Midbrain (tissue), 1 donor: ENCODE measurements at places on chromosomes 12 and 14.

- peak; percentile 44 for DNase-seq
These were observed at the start of gene SIX4 for GRCh38 chr14:60723907-60724618. SIX4 (minus strand) TSS chr14:60724351; CDS start chr14:60724074, 277 bp downstream.

GRCh38 chr14:23361320-23361719 lies 3.7 kb downstream of the EFS start:
- peak; percentile 28 for DNase-seq

GRCh38 chr14:23145794-23146350 lies 26.8 kb upstream of the CEBPE start:
- no peak for DNase-seq

GRCh38 chr14:82642425-82642824 lies 1108.8 kb upstream of the SEL1L start:
- DNase-seq: no peak

GRCh38 chr12:95141310-95141709 lies 67.9 kb upstream of the NR2C1 start:
- DNase-seq: no peak

- DNase-seq: no peak
These were observed 54.6 kb downstream of the ETV6 start for GRCh38 chr12:11704089-11704488.

DNA sequence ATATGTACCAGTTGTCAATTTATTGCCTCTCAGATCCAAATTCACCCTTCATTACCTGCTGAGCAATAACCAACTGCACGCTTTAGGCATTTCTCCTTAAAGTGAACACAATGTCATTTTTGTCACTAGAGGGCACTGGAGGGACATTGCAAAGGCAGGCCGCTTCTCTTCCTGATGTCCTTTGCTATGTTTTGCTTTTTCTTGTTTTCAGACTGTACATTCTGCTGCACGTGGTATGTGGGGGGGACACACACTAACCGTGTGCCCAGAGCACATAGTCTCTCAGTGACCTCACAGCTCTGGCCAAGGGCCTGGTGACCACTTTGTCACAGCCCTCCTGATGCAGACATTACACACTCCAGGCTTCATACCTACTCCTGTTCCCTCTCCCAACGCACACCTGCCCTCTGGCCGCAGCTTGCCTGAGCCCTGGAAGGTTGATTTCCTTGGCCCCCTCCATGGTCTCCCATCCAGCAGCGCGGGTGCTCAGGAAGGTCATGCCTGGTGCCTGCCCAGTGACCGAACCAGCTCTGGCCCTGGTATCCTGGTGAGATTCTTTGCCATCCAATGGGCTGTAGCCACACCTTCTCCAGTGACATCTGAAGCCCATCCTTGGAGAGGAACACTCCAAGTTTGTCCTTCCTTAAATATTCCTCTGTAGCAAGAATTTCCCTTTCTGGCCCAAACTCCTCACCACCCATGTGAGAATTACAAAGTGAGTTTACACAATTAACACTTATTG lies 39.9 kb downstream of the MYO1H start:
- DNase-seq: peak; percentile 24

DNA sequence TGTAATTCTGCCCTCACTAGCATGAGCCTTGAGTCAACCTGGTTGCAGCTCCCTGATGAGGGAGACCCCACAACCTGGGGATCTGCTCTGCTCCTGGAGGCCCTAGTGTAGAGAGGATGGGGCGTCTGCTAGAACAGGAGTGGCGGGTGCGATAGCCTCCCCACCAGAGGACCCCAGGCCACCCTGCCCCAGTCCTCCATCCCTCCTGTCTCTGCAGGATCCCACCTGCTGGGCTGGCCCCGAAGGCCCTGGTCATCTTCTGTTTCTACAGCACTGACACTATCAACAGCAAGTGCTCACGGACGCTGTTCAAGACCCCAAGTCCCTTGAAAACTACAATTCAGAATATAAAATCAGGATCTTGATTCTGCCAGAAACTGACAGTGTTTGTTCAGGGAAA lies 15.2 kb downstream of the ANHX start:
- DNase-seq: no peak

- no peak for DNase-seq
These were observed 165.0 kb upstream of the RTL1 start for GRCh38 chr14:101068313-101069227.

- peak; percentile 19 for DNase-seq
These were observed 137.0 kb upstream of the MAX start for GRCh38 chr14:65239143-65239937.

DNA sequence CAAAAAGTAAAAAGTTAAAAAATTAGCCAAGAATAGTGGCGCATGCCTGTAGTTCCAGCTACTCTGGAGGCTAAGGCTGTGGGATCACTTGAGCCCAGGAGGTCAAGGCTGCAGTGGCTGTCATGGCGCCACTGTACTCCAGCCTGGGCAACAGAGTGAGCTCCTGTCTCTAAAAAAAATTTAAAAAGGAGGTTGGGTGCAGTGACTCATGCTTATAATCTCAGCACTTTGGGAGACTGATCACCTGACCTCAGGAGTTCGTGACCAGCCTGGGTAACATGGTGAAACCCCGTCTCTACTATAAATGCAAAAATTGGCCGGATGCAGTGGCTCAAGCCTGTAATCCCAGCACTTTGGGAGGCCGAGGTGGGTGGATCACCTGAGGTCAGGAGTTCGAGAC lies 8.2 kb upstream of the YLPM1 start:
- no peak for DNase-seq

- DNase-seq: peak; percentile 41
These were observed 27.2 kb downstream of the EFCAB11 start for GRCh38 chr14:89927186-89927865.

- no peak for DNase-seq
These were observed 4.3 kb downstream of the KRR1 start for GRCh38 chr12:75507086-75507485.

- DNase-seq: no peak
These were observed 76.7 kb downstream of the ANO6 start for GRCh38 chr12:45292486-45293195.

DNA sequence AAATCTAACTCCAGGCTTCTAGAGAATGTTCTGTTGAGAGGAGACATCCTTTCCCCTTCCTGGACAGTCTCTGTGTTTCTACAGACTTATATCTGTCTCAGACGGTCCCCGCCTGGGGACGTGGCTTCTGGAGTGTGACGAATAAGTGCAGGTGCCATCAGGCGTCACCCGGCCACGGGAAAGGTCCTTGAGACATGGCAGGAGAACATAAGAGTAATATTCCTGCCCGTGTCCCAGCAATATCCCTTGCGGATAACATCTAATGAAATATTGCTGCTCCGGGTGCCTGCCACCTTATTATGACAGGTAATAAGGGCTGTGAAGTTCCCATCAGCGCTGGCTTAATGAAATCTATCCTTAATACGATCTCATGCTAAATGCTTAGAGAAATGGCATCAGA lies 139.6 kb downstream of the PIWIL1 start:
- no peak for DNase-seq

DNA sequence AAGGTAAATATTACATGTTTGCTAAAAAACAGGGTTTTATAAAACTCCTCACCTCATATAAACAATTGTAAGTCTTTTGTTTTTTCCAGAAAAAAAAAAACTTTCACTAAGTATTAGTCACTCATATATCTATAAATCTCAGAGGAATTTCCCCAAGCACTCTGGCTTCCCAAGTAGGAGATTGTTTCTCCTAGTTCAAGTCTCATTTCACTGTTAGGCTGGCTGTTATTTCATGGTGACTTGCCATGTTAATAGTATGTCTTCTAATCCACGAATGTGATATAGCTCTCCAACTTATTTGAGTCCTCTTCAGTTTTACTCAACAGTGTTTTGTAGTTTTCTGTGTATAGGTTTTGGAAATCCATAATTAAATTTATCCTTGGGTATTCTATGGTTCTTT lies 61.6 kb downstream of the CAPZA3 start:
- DNase-seq: no peak

- no peak for DNase-seq
These were observed 74.8 kb downstream of the LGMN start for GRCh38 chr14:92673601-92674150.

DNA sequence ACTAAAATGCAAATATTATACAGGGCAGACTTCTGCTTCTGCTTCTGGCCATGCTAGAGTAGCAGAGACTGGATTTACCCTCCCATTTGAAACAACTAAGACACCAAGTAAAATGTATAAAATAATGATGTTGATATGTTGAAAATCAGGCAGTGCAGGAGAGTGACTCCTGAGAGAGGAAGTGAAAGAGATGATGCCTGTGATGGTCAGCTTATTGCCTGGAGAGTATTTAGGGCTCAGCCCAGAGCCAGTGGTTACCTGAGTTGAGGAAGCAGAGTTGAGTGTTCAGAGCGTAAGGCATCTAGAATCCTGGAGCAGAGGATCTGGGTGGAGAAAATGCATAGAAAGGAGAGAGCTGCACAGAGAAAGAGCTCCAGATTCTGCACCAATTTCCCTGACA lies 131.8 kb upstream of the C14orf180 start:
- DNase-seq: no peak

DNA sequence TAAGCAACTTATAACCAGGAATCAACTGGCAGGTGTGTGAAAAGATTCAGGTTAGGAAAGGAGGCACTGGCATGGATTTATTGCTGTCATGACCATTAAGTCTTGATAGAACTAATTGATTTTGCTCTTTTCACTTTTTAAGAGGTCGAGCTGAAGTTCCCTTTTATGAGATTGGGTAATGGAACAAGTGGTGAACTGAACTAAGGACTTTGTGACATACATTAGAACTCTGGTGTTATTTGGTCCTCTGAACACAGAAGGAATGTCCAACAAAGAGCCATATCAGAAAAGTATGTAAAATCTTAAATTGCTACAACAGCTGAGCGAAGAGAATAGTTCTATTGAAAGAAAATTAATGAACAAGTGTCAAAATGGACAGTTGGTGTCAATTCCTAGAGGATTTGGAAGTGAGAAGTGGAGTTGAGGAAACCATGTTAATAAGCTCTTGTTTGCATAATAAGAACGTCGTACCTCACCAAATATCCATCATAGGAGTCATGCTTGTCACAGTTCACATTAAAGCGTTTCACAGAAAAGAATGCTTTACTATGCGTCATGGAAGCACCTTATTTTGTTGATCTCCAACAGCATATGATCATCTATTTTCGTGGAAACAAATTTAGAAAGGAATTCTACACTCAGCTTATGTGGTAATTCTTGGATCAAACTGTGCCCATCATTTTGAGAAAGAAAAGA lies 8.4 kb upstream of the MYF6 start:
- DNase-seq: no peak

GRCh38 chr12:104514092-104514810 lies 57.5 kb downstream of the CHST11 start:
- DNase-seq: no peak

DNA sequence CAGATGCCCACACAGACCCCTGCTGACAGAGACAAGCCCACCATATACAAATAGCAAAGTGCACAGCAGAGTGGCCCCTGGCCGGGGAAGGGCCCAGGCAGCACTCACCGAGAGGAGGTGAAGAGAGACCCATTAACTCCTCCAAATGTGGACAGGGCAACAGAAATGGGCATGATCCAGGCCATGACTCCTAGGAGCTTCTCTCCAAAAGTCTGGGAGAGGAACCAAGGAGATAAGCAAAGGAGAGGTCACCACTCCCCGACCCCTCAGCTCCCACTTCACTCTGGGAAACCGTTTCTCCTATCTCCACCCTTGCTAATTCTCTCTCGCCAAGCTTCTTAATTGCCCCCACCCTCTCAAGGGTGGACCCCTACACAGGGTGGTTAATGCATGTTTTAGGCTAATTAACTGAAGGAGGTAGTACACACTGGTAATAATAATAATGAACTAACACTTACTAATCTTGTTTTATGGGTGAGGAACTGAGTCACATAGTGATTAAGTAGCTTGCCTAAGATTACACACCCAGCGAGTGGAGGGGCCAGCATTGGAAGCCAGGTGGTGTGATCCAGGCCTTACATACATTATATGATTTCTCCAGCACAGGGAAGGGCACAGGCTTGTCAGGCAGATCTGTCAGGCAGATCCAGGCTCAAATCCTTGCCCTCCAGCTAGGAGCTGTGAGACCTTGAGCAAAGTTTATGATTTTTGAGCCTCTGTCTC lies 18.9 kb upstream of the CEBPE start:
- DNase-seq: no peak

DNA sequence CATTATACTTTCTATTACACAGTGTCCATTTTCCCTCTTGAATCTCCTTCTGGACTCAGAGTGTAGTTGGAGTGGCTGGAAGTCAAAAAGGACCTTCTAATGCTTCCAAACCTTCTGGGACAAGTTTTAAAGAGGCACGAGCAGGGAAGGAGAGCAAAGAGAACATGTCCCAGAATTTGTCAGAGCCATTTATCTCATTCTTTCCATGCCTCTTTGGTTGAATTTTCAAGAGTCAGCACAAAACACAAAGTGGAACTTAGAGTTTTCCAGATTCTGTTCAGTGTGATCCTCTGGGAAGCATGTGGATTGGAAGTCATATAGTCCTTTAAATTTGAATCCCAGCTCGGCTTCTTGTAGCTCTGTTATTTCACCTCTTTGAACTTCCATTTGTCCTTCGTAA lies 138.2 kb upstream of the PWP1 start:
- no peak for DNase-seq

GRCh38 chr12:31259136-31259886 lies 66.6 kb downstream of the SINHCAF start:
- no peak for DNase-seq

DNA sequence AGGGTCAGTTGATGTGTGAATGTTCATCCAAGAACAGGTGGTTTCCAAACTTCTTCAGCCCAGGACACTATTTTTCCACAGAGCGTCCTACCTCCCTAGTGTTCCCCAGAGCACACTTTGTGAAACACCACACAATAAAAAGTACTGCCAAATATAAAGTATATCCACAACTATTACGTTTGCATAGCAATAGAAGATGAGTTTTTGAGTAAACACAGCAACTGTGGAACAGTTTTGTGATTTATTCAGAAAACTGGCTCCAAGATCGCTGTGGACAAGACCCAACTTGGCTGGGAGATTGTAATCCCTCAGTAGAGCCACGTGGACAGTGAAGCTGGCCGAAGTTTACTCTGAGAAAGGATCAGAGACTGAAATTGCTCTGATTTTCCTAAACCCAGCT lies 14.5 kb upstream of the MAP1LC3B2 start:
- peak; percentile 3 for DNase-seq

- DNase-seq: no peak
These were observed 203.1 kb downstream of the SLC2A13 start for GRCh38 chr12:39902821-39903220.

GRCh38 chr14:68714991-68715924 lies 77.6 kb downstream of the ZFP36L1 start:
- DNase-seq: no peak
